Hematopoietic multipotent progenitor cell treated with erythropoietin and hydrocortisone succinate and interleukin-3 and kit ligand, for 6 days (in vitro differentiated cells): ENCODE measurements at places on chromosomes 4 and X.

DNA sequence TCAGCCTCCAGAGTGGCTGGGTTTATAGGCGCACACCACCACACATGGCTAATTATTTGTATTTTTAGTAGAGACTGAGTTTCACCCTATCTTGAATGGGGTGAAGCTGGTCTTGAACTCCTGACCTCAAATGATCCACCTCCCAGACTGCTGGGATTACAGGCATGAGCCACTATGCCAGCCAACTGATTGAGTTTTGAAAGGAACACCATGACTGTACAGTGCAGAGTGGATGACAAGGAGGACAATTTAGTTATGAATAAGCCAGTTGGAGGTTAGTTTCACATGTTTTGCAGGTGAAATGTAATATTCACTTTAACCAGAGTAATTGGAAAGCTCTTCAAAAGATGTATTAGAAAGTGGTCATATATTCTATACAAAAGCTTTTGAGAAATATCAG is 60.8 kb downstream of the PCDH18 start:
- DNase-seq = no peak

DNA sequence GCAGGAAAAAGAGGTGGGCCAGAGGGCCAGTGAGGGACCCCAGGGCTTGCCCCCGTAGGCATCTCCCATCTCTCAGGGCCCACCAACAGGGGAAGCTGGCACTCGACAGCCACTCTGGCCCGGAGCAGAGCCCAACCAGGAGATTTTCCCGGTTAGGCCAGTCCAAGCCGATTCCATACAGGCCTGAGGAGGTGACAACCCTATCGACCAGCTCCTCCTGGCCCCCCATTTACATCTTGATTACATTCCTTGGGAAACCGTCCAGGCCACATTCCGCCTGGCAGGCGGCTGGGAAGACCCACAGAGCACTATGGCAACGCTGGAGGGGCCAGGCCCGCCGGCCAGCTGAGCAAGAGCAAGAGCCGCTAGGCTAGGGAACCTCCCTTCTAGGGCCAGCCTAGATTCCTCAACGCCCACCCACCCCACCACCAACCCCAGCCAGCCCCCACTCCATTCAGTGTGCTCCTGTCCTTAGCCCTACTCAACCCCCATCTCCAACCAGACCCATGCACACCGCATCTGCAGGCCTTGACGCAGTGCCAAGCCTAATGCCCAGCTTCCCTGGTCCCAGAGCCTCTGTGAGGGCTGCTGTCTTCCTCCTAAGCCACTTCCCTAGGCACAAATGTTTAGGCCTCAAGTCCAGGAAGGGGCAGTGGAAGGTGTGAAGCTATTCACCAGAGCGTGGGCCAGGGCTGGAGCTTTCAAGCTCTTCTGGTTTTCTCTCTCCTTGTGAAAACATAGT is 161.2 kb downstream of the EFNB1 start:
- no peak for DNase-seq

- no peak for DNase-seq
Observed at GRCh38 chr4:2103843-2104547, 44.9 kb downstream of the NAT8L start.

- no peak for DNase-seq
Observed at GRCh38 chr4:107619066-107619465, 101.0 kb downstream of the PAPSS1 start.

GRCh38 chrX:68261060-68261672 is 172.1 kb downstream of the OPHN1 start:
- DNase-seq = peak; percentile 41

DNA sequence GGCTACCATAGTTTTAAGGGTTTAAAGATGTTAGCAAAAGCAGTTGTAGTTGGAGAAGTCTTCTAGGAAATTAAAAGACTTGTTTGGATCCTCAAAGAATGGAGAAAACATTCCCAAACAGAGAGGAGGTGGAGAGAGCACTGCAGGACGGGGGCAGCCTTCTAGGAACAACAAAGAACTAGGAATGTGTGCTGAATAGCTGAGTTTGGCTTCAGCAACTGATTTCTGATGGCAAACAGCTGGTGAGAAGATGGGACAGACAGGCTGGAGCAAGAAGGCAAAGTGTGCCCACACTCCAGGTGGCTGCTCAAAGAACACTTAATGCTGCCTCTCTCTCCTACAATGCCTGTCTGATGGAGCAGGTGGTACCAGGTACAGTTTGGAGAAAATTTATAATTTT is 1331.1 kb downstream of the ADGRL3 start:
- DNase-seq = no peak

- DNase-seq = no peak
Observed at GRCh38 chr4:107743532-107743931, 23.5 kb upstream of the PAPSS1 start.

DNA sequence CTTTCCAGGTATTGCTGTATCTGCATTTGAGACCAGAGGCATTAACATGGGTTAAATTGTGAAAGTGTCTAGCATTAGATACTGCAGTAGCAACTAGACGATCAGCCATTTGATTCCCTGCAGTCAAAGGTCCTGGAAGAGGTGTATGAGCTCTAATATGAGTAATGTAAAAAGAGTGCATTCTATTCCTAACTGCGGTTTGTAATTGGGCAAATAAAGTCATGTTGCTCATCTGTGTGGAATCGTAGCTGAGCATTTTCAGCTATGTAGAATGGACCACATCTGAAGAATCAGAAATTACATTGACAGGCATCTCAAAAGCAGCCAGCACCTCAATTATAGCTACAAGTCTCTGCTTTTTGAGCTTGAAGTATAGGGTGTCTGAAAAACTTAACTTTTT is 157.6 kb downstream of the ZNF518B start:
- no peak for DNase-seq

DNA sequence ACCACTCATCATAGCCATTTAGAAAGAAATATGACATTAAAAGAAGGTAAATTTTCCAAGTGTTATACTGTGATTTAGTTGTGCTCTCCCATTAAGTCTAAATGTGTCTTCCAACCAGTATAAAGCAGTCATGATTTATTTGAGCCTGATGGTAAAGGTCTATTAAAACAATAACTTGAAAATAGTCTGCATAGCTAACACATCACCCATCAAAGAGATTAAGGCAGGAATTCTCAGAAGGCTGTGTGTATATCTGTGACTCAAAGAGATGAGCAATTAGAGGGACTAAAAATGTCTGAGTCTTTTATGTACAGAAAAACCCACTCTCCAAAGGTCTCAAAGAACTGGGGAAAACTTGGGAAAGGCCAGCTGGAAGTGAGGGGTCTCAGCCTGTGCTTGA is 70.3 kb upstream of the IQCM start:
- no peak for DNase-seq

DNA sequence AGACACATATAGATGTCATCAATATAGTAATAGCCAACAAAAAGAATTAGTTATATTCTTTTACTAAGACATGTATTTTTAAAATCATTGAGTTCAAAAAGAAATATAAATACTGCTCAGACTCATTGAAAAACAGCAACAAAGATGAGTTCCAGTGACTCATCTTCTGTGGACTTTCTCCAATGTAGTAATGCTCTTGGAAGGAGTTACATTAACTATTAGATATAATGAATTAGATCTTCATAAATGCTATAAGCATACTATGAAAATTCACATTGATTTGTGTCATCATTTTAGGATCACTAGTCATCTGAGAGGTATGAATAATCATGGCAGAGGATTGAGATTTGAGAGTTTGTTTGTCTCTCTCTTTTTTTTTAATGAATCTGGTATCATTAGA is 547.8 kb upstream of the PCDH7 start:
- DNase-seq = no peak

DNA sequence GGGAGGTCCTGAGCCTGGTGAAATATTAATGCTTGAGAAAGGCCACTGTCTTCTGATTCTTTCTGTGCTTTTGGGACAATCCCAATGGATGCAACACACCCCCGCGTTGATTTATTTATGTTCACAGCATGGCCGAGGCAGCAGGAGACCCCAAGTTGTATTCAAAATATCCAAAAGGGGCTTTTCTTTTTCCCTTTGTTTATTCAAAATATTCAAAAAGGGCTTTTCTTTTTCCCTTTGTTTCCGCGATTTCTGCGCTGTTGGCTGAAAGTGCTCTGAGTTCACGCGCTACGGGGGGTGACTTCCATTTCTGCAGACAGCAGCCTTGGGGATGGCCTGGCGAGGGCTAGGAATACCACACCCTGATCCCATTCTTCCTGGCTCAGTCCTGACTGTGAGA is 59.5 kb upstream of the PPP2R3B start:
- no peak for DNase-seq

- DNase-seq = no peak
Observed at GRCh38 chr4:118743867-118744266, 58.7 kb downstream of the METTL14 start.
